ENCODE measurements at places on chromosomes 3 and 15.
A peak's percentile ranks its signal among the peaks of the same experiment; 100 is the strongest.

- DNase-seq = no peak
These were observed 293.3 kb upstream of the TPM1 start for GRCh38 chr15:62749036-62749815.

GRCh38 chr15:94965593-94965992 lies 734.2 kb downstream of the MCTP2 start:
- no peak for DNase-seq

DNA sequence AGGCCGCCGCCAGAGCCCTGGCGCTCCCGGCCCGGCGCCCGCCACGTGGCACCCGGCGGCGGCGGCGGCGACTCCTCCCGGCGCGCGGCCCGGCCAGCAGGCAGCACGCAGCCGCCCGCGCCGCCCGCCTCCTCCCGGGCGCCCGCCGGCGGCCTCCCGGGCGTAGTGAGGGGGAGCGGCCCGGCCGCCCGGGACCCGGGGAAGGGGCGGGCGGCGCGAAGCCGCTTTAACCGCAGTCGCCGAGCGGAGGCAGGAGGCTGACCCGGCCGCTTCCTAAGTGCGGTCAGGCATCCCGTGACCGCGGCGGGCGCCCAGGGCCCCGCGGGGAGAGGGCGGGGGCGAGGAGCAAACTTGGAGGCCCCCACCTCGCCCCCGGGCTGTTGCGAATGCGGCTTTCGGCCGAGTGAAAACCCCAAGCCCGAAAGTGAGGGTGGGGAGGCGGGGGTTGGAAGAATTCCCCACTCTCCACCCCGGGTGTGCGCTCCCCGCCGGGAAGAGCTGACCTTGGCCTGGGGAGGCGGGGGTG lies 1.7 kb upstream of the HES1 start:
- no peak for DNase-seq

- DNase-seq = no peak
These were observed 224.8 kb downstream of the FAM43A start for GRCh38 chr3:194910414-194910984.

DNA sequence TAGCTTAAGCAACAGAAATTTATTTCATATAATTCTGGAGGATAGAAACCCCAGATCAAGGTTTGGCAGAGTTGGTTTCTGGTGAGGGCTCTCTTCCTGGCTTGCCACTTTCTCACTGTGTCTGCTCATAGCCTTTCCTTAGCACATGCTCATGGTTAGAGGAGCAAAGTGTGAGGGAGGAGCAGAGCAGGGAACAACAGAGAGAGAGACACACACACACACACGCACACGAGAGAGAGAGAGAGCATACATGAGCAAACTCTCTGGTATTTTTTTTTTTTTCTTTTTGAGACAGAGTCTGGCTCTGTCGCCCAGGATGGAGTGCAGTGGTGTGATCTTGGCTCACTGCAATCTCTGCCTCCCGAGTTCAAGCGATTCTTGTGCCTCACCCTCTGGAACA lies 36.8 kb upstream of the ZDHHC23 start:
- DNase-seq = no peak

GRCh38 chr15:45744236-45744589 lies 109.4 kb downstream of the SQOR start:
- DNase-seq = no peak

- no peak for DNase-seq
These were observed 38.2 kb upstream of the ACP3 start for GRCh38 chr3:132279030-132279429.

- DNase-seq = no peak
These were observed 145.1 kb downstream of the EPHA6 start for GRCh38 chr3:96959474-96959873.

DNA sequence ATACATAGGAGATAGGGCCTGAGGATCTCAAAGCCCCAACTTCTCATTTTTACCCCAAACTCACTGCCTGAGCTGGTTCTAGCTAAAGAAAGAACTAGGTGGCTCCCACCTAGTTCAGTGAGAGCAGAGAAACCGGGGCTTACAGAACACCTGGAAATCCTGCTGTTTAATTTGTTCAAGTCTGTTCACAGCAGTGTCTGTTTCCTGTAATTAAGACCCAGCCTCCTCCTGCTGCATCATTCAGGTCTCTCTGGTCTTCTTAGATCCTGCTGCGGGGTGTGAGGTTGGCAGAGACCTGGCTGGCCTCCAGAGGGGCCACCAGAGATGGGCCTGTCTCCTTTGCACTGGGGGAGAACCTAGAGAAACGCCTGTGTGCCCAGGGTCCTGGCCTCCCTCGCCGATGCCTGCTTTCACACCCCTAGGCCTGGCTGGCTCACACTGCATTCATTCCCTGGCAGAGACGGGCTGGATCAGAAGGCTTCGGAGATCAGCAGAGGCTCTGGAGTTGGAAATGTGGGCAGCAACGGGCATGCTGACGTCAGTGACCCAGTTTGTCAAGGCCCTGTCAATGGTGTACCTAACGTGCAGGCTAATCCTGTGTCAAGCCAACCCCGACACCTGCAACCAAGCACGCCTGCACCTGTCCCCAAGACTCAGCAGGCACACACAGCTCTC lies 4.9 kb upstream of the CHRNA3 start:
- peak; percentile 64 for DNase-seq

DNA sequence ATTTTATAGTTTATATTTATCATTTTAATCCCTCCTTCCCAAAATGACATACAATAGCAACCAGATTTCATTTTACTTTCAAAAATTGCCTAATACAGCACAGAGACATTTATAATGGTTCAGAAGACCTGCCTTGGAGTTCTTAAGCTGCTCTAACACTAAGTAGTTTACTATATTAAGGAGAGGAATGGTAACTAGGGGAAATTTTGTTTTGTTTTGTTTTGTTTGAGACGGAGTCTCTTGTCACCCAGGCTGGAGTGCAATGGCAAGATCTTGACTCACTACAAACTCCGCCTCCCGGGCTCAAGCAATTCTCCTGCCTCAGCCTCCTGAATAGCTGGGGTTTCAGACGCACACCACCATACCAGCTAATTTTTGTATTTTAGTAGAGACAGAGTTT lies 22.8 kb upstream of the CCDC50 start:
- DNase-seq = no peak

GRCh38 chr15:37046876-37047614 lies 53.3 kb downstream of the MEIS2 start:
- DNase-seq = no peak

DNA sequence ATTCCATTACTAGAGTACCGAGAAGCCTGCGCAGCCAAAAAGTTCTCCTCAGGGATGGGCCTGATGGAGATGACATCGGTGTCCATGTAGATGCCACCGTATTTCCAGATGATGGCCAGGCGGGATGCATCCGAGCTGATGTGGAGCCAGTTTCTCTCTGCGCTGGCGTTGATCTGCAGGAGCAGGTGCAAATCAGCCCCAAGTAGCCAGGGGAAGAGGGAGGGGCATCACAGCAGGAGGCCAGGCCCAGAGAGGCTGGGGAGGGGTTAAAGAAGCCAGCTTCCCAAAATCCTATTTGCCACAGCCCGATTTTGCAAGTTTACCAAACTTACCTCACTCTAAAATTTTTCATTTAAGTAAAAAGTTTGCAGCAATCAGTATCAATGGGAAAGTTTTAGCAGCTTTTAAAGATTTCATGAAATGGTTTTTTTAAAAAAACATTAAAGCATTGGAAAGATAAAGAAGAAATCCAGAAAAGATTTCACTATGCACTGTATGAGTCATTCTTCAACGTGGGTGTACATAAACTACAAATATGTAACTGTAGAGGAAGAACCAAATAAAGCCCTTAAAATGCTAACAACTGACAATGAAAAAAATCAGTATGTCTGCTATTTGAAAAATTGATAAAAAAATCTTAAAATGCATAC lies 7.4 kb downstream of the A4GNT start:
- no peak for DNase-seq

- no peak for DNase-seq
These were observed 321.3 kb upstream of the GOLIM4 start for GRCh38 chr3:168417016-168417415.

- no peak for DNase-seq
These were observed 52.3 kb upstream of the PRR20G start for GRCh38 chr3:127339928-127340861.

DNA sequence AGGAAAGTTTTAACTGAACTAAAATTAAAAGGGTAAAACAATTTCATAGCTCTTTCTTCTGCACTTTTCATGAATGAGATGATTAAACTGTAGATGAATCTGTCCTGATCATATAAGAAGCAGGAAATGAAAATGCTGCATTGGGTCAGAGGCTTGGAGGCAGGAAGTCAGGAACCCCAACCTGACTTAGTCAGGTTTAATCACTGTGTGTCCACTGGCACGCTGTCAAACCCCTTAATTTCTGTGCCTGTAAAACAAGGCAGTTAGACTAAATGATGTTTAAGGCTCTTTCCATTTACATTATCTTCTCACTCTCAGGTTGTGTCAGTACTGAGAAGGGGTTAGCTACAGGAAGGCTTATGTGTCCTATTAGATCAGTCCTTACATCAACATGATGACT lies 193.3 kb upstream of the TTC14 start:
- DNase-seq = no peak

GRCh38 chr3:120450600-120451271 lies at the start of gene FSTL1:
Gene FSTL1, minus strand, starts transcription at chr3:120450992. Its CDS starts 246 bp downstream, at chr3:120450746.
- no peak for DNase-seq

- no peak for DNase-seq
These were observed 57.1 kb upstream of the ETV5 start for GRCh38 chr3:186166036-186166435.

- no peak for DNase-seq
These were observed 17.9 kb upstream of the RPP14 start for GRCh38 chr3:58288011-58288728.

- DNase-seq = no peak
These were observed 199.3 kb upstream of the BCL6 start for GRCh38 chr3:187944390-187945179.
